H9 (cell line): ENCODE measurements at places on chromosomes 7 and 10. TPM values are rescaled to one million over a fixed set of nuclear protein-coding genes. Genes with fewer than 3 reads are reported as not detected.

DNA sequence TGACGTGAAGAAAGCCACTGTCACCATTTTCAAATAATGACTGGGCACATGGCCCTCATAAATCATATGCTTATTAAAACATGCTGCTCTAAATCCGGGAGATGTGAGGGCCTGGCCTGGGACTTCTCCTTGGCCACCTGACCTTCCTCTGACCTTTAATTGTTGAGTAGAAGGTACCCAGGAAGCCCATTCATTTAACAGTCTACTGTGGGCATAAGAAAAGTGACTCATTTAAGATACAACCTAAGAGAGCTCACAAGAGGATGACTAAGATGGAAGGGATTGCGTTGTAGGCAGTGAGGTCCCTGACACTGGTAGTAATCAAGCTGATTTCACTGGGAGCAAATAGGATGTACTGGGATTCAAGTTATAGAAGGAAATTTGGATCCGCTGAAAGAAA is 203.4 kb upstream of the GPR26 start:
- no peak for DNase-seq
- no peaks in the 10 kb centered on the region for H3K27me3 ChIP-seq
- H3K4me3 ChIP-seq: no peak overlapping the region
- H3K27ac ChIP-seq: no peak overlapping the region

DNA sequence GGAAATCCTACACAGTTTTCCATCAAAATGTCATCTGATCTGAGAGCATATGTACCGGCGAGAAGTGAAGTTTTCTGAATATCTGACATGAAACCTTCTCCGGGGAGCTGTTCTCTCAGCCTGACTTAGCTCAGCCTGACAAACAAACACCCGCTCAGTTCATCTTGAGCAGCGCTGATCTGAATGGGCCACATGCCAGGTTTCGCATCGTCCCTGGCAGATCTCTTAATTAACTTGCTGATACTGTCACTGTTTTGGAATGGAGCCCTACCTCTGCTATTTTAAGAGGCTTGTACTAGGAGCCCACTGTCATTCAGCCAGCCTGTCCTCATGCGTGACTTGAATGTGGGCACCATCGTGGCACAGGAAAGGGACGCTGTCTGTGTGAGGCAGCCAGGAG is 109.2 kb downstream of the STRA8 start:
- H3K4me3 ChIP-seq: no peak overlapping the region
- H3K27ac ChIP-seq: no peak overlapping the region
- no peak for DNase-seq
- no peaks in the 10 kb centered on the region for H3K4me1 ChIP-seq
- no peaks in the 10 kb centered on the region for H3K27me3 ChIP-seq

ABCB1 gene
- total RNA-seq: 0.15 and 0.33 TPM in 2 replicates

- H3K4me3 ChIP-seq: no peak overlapping the region
- H3K27ac ChIP-seq: no peak overlapping the region
- no peaks in the 10 kb centered on the region for H3K4me1 ChIP-seq
- no peaks in the 10 kb centered on the region for H3K27me3 ChIP-seq
- no peaks in the 10 kb centered on the region; the same call in 2 of the 3 replicates for H3K36me3 ChIP-seq
Measured at GRCh38 chr10:42983591-42983990, 93.3 kb upstream of the RET start.

KLHDC10 gene
- 16.7 and 17.3 TPM in 2 replicates for total RNA-seq

PLPP4 gene
- not detected in 2 replicates for total RNA-seq

CTTNBP2 gene
- total RNA-seq: 15.7 and 17.6 TPM in 2 replicates

DNA sequence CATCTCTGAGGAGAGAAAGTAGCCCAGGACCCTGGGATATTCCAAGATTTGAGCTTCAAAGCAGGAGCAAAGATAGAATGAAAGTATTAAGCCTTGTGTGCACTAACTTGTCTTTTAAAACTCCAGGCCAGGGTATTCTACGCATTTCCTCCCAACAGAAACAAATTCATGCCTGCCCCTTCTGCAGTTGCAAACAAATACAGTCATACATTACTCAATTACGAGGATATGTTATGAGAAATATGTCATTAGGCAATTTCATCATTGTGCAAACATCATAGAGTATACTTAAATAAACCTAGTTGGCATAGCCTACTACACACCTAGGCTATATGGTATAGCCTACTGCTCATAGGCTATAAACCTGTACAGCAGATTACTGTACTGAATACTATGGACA is 154.5 kb upstream of the KIAA1217 start:
- H3K27me3 ChIP-seq: no peaks in the 10 kb centered on the region
- DNase-seq: no peak
- no peak overlapping the region for H3K4me3 ChIP-seq
- no peaks in the 10 kb centered on the region for H3K36me3 ChIP-seq
- H3K27ac ChIP-seq: no peak overlapping the region

GRCh38 chr10:11018855-11019631 is 1.4 kb downstream of the CELF2 start:
- no peak for DNase-seq
- H3K27ac ChIP-seq: no peak overlapping the region
- H3K27me3 ChIP-seq: peaks cover 2% of the 10 kb centered on the region; the same call in 1 of the 2 replicates
- no peaks in the 10 kb centered on the region for H3K36me3 ChIP-seq
- H3K4me3 ChIP-seq: peak overlapping the region; percentile 82

DNA sequence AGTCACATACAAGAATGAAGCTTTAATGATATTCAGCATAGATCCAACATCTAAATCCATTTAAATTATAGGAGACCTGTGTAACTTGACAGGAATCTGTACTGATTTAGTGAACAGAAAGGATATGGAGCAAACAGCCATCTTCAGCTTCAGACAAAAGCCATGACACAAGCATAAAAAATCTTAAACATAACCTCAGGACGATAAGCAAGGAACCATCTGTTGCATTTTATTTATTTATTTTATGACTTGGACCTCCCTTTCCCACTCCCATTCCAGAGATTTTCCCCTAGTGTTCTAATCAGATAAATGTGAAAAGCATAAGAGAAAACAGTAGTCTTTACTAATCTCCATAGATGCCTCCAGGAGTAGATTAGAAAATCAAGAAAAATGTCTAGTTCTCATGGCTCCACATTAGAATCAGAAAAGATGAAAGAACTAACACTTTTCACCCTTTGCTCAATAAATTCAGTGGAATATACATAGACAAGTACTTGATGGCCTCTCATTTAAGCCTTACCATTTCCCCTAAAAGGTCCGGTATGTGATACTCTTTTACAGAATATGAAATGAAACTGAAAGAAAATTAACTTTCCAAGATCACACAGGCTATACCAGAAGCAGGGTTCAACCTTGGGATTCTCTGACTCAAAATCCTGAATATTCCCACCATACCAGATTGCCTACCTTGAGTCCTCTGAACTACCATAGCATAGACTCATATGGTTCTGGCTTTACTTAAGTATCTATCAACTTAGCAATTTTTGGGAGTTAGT is 15.2 kb downstream of the CACNA2D1 start:
- no peaks in the 10 kb centered on the region for H3K36me3 ChIP-seq
- DNase-seq: no peak
- no peaks in the 10 kb centered on the region for H3K27me3 ChIP-seq
- H3K4me1 ChIP-seq: no peaks in the 10 kb centered on the region
